ENCODE measurements at places on chromosomes 5 and 9.

DNA sequence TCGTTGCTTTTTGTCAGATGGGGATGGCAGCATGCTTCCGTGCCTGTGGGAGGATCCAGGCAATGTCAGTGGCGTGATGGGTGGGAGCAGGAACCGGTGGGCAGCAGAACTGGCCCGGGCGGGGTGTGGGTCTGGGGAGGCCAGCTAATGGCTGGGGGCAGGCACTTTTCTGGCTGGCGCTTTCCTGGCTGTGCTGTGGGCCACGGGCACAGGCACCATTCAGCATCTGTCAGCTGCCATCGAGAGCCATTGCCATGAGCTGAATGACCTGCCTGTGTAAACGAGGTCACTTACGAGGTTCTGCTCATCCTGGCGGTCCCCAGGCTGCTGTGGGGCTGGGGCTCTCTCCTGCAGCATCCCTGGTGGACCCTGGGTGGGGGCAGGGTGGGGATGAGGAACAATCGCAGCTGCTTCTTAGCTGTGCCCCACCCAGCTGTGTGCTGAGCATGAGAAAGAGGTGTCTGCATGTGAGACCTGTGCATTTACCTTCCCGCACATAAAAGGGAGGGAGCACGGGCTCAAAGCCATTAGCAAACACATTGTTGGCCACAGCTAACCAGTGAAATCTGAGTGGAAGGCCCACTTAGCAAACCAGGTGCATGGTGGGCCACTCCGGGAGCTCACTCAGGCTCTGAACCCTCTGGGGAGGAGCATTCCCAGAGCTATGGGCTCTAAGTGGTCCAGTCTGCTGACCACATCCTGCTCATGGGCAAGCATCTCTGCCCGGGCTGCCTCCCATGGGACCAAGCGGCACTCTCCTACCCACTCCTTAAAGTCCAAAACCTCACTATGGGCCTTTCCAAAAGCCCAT is 41.3 kb upstream of the OLFM1 start:
- DNase-seq: peak; percentile 42

GRCh38 chr5:99122976-99123375 is 194.2 kb upstream of the CHD1 start:
- no peak for DNase-seq

- no peak for DNase-seq
These were observed 29.3 kb downstream of the COL23A1 start for GRCh38 chr5:178560911-178561310.

DNA sequence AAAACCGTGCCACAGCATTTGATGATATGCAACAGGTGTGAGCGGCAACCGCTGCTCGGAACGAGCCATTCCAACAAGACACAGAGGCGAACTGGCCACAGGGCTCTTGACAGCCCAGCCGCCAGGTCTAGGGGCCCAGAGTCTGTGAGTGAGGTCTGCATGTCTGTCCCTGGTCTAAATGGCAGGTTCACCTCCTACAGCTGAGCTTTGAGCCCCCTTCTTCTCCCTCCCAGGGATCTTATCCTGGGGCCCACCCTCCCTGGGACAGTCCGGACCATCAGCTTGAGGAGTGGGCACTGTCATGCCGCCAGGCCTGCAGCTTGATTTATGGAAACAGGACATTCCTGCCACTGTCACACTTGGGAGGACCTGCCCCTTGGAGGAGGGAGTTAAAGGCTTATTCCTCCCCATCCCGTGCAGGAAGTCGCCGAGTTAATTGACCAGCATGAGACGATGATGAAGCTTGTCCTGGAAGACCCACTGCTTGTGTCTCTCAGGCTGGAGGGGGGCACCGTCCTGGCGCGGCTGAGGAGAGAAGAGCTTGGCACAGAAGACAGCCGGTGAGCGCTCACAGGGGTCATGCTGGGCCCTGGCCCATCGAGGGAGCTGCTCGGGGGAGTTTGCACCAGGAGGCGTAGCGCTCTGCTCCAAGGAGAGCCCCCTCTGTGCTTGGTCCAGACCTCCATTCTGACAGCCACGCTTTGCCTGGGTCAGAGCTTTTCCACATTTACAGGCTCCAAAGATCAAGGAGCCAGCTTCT is 35.5 kb upstream of the LRRC14B start:
- no peak for DNase-seq

GRCh38 chr5:170484847-170485615 is 18.8 kb upstream of the KCNIP1 start:
- DNase-seq: no peak

GRCh38 chr5:150246429-150246828 is 43.1 kb downstream of the CAMK2A start:
- DNase-seq: no peak

DNA sequence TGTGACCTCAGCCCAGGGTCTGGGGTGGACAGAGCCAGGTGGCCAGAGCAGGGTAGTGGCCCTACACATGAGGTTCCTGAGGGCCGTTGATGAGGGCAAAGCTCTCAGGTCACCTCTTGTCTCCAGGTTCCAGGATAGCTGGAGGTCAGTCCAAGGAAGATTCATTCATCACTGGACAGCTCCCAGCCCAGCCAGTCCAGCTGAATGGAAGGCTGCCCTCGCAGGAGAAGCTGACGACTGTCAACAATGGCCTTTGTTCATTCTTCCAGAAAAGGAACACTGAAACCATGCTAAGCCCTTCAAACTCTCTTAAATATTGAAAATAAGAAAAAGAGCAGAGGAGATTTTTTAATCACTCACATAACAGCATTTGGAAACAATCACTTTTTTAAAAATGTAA is 169.7 kb upstream of the TBCA start:
- no peak for DNase-seq

- no peak for DNase-seq
These were observed 14.2 kb downstream of the LOX start for GRCh38 chr5:122063836-122064235.

DNA sequence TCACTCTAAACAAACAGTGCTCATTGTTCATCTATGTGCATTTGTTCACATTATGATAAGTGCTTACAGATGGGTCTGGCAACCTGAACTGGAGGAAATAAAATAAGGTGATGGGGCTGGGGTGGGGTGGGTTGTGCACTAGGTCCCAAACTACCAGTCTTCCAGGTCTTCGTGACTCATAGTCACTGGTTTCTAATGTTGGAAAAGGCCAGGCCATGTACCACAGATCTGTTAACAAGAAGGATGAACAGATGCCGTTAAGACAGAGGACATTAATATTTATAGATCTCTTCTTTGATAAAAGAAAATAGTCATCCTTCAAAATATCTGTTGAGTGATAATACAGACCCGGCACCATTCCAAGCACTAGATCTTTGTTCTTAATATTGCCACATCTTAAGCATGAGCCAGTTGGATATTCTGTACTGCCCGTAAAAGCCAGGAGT is 71.4 kb upstream of the STARD4 start:
- no peak for DNase-seq

GRCh38 chr5:138610918-138611677 is 35.9 kb upstream of the HSPA9 start:
- DNase-seq: no peak

- DNase-seq: no peak
These were observed 205.4 kb downstream of the DCP2 start for GRCh38 chr5:113181853-113182490.

- no peak for DNase-seq
These were observed 499 bp downstream of the FBLL1 start for GRCh38 chr5:168529374-168530234.

DNA sequence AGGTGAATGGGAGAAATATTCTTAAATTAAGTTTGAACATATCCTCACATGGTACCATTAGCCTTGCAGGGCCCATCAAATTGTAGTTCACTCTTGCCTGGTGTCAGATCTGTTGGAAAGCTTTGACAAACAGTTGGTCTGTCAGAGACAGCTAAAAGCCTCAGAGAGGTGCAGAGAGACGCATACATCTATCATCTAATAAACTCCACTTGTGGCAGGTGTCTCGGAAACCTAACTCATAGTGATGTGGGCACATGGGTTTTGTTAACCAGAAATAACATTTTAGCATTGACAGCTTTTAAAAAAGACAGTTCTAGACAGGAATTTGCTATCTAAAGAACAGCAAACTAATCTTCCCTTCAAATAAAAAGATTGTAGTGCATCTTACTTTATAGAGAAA is 315.9 kb downstream of the KDM4C start:
- no peak for DNase-seq

DNA sequence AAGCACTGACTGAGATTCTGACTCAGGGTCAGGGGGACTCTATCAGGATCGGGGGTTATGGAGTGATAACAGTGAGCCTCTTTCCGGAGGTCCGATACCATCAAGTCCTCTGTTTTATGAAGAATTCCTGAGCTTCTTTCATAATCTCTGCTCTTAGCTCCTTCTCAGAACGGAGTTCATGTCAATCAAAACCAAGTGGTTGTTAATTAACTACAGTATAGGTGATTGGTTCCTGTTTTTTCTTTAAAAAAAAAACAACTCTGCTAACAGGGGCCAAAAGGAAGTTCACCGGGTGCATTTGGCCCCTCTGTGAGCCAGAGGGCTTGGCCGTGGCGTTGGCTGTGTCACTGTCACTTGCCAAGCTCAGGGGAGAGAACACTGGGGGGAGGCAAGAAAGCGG is 4.0 kb downstream of the GFI1B start:
- DNase-seq: no peak

- no peak for DNase-seq
These were observed 32.1 kb downstream of the TMEM252 start for GRCh38 chr9:68508547-68508946.

- no peak for DNase-seq
These were observed 106.8 kb upstream of the LIFR start for GRCh38 chr5:38663249-38663648.

- DNase-seq: peak; percentile 23
These were observed 1.0 kb downstream of the CERT1 start for GRCh38 chr5:75510417-75510835.

DNA sequence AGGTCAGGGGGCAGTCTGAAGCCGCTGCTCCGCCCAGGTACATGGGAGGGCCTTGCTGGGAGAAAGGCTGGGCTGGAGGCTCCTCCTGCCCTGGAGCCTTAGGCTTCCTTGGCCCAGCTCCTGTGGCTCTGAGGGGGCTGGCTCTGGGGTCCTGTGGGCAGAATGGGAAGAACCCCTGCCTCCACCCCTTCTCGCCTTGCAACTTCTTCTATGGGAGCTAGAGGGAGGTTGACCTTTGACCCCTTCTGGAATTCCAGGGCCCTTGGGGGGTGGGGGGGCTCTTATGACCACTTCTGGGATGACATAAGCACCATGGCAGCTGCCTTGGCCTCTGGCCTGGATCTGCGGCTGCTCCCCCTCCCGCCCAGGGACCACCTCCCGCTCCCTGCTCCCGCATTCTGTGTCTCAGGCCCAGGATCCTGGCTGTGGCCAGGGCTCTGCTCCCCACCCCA is 32.2 kb downstream of the IER5L start:
- DNase-seq: no peak

DNA sequence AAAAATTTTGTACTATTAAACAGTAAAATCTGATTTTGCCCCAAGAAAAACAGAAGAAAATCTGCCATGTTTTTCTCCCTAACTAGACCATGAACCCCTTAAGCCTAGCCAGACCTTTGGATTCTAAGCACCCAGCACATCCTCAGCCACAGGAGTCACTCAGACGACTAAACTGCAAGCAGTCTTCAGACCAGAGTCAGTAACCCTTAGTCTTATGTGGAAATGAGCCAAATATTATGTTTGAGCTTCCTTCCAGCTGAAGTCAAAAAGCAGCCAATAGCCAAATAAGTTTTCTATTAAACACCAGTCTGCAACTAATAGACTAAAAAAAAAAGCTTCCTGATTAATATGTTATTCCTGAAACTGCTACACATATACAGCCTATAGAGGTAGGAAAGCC is 47.4 kb downstream of the GOLPH3 start:
- no peak for DNase-seq

GRCh38 chr5:123610665-123611405 is 98.9 kb downstream of the CSNK1G3 start:
- DNase-seq: no peak

- peak; percentile 40 for DNase-seq
These were observed 139.4 kb upstream of the PPP1R26 start for GRCh38 chr9:135340143-135340655.

DNA sequence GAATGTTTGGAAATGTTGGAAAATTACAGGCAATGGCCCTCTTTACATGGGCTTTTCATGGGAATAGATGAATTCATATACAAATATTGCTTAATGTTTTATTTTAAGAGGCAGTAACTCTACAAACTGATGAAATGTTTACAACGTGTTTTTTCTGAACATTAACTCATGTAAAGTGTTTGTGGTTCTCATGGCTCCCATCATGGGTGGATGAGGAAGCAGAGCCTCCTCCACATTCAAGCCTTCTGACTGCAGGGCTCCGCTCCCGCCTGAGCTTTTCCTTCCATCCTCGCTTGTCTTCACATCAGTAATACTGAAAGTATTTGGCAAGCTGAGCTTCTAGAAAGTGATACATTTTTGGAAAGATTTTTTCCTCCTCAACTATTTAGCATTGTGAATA is 204.2 kb downstream of the ARHGAP26 start:
- no peak for DNase-seq

DNA sequence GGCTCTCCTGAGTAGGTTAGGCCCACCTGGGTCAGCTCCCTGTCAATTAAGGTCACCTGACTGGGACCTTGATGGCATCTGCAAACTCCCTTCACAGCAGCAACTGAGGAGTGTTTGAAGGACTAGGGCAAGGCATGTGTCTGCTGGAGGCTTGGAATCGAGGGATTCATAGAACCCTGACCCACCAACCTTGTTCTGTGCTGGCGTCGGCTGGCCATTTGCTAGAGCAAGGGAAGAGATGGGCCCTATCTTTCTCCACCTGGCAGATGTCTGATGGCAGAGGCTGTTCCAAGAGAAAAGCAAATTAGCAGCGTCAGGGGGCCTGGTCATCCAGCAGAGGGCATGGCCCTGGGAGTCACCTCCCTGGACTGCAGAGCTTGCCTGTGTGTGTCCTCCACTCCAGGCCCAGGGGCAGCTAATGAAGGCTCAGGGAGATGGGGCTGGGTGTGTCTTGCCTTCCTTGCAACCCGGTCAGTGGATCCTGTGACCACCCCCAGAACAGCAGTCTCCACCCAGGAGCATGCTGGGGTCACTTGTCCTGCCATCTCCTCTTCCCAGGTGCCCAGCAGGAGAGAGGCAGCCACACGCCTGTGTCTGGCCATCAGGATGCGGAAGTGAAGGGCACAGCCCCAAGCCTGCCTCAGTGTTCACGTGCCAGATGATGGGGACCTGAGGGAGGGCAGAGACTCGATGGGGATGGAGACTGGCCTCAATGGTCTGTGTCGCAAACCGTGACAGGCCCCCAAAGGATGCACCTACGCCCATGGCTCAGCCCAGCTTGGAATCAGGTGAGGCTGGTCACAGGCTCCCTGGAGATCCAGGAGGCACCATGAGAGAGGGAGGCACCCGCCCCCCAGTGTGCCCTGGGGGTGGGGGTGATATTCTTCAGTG is 53.9 kb downstream of the BARX1 start:
- DNase-seq: peak; percentile 24

GRCh38 chr5:171728686-171729085 is 56.9 kb upstream of the SMIM23 start:
- no peak for DNase-seq

GRCh38 chr5:123708074-123708806 is 196.3 kb downstream of the CSNK1G3 start:
- DNase-seq: no peak

Data from breast epithelium (tissue), 4 donors.